GDM1 (cell line): ENCODE measurements at places on chromosomes 1 and 21.

GRCh38 chr21:41665766-41666595 is 100.9 kb downstream of the RIPK4 start:
- DNase-seq, result no peak

DNA sequence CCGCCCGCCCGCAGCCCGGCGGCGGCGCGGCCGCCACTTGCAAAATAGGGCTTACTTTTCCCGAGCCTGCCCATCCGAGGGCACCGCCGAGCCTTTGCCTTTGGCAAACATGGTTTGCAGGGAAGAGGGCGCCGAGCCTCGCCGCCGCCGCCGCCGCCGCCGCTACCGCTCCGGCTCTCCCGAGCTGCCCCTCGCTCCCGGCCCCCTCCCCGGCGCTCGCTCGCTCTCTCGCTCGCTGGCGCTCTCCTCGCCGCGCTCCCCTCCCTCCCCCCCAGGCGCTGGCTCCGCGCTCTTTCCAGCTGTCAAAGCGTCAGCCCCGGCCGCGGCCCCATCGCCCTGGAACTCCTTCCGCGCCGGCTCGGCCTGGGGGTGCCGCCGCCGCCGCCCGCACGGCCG is 298 bp downstream of the SSBP3 start:
- no peak for DNase-seq

GRCh38 chr1:23989263-23989662 is 9.1 kb upstream of the SRSF10 start:
- no peak for DNase-seq

DNA sequence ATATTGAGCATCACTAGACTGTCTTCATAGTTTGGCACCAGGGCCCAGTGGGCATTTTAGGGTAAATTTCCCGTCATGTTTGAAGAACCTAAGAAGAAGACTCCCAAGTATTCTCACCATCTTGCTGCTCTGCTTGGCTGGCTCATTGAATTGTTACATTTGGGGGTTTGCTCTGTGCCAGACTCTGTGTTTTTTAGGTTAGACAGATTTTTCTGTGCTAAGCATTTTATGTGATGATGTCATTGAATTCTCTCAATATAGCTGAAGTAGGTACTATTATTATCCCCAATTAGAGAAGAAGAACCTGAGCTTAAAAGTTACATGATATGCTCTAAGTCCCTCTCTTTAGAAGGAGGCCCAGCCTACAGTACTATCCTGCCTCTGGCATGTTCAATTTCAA is 28.0 kb upstream of the DNASE2B start:
- DNase-seq, result no peak

- DNase-seq, result no peak
Observed at GRCh38 chr1:94275083-94275482, 37.7 kb upstream of the ARHGAP29 start.

- peak; percentile 40 for DNase-seq
Observed at GRCh38 chr21:41610042-41610839, 102.3 kb upstream of the TMPRSS2 start.

GRCh38 chr21:46097336-46098293 is at the start of gene COL6A2:
Gene COL6A2 (plus strand): TSS chr21:46098112.
- no peak for DNase-seq

DNA sequence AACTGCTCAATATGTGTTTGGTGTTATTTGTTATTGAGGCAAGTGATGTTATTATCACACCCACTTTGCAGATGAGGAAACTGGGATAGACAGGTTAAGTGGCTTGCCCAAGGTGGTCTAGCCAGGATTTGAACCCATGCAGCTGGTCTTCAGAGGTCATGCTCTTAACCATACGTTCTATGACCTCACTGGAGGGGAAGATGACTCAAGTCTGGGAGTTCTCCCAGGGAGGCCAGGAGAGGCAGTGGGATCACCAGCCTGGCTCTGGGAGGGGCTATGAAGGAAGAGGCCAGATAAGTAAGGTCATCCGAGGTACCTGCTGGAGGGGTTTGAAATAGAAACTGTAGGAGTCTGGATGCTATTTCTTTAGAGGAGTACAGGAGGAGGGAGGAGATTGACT is 95.3 kb downstream of the NAV1 start:
- no peak for DNase-seq

GRCh38 chr1:221840511-221841243 is 98.8 kb upstream of the DUSP10 start:
- no peak for DNase-seq

GRCh38 chr21:37800057-37800455 is 116.2 kb downstream of the KCNJ6 start:
- no peak for DNase-seq
